ENCODE measurements at places on chromosomes 1 and 21.

GRCh38 chr1:173857363-173857917 lies 10.3 kb downstream of the GAS5 start:
- DNase-seq: no peak

- DNase-seq: no peak
Observed at GRCh38 chr1:167722152-167722869, 529 bp downstream of the MPZL1 start.

DNA sequence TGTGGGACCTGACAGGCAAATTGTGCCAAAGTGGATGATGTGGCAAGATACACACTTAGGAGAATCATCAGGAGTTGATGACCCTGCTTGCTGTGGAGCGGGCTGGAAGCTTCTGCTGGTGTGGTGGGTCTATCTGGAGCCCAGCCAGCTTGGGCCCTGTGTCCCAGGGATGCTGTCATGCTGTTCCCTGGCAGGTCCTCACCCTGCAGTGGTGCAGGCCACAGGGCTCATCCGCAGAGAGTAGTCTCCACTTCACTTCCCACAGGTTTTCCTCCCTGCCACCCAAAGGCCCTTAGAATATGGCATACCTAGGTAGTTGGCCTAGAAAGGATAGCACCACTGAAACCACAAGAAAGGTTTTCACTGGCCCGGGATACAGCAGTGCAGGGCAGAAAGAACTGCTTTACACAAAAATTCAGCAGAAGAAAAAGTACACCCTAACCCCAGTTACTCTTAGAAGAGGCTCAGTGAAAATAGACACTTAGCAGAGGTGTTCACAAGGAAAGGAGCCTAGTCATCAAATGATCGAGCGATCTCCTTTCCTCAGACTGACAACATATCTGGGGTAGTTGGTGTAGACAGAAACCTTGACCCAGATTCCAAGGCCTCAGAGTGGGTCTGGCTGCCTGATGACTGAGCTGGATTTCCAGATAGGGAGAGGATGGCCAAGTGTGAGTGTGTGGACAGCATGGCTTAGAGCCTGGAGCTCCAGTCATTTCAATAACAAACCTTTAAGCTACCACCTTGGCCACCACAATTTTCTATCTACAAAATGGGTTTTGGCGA lies 1.3 kb upstream of the C1orf226 start:
- DNase-seq: no peak

DNA sequence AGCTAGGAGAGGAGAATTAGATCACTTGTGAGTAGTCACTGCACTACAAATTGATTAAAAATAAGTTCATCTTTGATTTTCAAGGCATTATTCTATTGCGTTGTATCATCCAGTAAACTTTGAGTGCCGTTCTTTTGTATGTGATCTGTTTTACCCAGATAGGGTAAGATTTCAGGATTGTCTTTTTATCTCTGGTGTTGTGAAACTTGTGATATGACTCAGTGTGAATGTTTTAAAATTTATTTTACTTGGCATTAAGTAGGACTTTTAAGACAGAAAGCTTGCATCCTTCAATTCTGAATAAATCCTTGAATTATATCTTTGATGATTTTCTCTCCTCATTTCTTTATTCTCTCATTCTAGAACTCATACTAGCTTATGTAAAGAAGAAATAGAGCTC lies 93.3 kb upstream of the ADAMTS5 start:
- DNase-seq: no peak

DNA sequence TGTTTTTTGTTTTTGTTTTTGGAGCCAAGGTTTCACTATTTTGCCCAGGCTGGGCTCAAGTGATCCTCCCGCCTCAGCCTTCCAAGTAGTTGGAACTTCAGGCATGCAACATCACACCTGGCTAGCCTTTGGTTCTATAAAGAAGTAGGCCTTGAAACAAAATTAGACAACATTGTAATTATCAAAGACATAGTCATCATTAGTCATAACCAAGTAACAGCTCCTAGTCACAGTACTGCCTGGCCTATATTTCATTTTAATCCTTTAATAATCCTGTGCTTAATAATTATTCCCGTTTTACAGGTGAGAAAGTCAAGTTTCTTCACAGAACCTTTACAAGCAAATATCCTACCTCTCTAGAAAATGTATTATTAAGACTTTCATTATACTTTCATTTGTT lies 52.3 kb upstream of the TBX15 start:
- no peak for DNase-seq

- DNase-seq: no peak
Observed at GRCh38 chr1:224092601-224093000, 21.3 kb upstream of the FBXO28 start.

GRCh38 chr1:154344977-154345837 lies 19.9 kb downstream of the ATP8B2 start:
- no peak for DNase-seq

DNA sequence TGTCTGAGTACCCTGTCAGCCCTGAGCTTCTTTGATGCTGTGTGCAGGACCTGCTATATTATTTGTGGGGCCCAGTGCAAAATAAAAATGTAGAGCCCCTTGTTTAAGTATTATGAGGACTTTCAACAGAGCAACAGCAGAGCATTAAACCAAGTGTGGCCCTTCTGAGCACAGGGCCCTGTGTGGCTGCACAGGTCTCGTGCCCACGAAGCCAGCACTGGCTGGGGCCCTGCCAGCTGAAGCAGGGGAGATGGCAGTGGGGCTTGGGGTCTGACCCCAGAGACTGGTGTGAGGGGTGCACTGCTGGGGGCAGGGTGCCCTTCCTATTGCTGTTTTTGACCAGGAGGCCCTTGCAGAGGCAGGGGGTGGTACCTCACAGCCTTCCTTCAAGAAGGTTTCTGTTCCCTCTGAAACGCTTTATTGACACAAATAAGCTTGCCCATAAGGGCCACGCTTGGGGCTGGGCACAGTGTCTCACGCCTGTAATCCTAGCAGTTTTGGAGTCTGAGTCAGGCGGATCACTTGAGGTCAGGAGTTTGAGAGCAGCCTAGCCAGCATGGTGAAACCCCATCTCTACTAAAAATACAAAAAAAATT lies 2.2 kb upstream of the SEMA4A start:
- no peak for DNase-seq

DNA sequence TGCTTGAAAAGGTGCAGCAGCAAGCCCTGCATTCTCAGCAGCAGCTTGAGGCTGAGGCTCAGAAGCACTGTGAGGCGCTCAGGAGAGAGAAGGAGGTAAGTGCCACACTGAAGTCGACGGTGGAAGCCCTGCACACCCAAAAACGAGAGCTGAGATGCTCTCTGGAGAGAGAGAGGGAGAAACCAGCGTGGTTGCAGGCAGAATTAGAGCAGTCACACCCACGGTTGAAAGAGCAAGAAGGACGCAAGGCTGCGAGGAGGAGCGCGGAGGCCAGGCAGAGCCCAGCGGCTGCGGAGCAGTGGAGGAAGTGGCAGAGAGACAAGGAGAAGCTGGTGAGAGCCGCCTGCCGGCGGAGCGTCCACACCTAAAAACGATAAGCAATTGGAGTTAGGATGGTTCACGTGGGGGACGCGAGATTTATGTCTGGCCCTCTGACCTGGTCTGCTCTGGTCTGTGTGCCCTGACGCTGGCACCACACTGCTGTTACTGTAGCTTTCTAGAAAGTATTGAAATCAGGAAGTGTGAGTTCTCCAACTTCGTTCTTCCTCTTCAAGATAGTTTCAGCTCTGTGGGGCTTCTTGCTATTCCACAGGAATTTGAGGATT lies 26.7 kb upstream of the DIP2A start:
- DNase-seq: no peak

DNA sequence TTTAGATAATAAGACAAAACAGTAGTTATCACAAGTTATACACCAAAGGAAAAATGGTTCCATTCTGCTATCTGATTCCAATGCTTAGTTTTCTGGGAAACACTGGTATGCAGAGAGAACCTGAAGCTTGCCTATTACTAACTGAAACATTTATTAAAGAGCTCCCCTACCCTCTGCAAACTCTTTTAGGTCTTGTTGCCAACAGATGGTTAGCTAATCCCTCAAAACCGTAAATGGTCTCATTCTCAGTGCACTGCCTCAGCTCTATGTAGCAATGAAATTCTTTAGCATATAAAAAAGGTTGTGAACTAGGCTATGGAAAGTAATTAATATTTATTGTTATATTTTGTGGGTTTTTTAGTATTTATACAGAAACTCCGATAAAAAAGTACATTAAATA lies 20.4 kb downstream of the C21orf91 start:
- no peak for DNase-seq

DNA sequence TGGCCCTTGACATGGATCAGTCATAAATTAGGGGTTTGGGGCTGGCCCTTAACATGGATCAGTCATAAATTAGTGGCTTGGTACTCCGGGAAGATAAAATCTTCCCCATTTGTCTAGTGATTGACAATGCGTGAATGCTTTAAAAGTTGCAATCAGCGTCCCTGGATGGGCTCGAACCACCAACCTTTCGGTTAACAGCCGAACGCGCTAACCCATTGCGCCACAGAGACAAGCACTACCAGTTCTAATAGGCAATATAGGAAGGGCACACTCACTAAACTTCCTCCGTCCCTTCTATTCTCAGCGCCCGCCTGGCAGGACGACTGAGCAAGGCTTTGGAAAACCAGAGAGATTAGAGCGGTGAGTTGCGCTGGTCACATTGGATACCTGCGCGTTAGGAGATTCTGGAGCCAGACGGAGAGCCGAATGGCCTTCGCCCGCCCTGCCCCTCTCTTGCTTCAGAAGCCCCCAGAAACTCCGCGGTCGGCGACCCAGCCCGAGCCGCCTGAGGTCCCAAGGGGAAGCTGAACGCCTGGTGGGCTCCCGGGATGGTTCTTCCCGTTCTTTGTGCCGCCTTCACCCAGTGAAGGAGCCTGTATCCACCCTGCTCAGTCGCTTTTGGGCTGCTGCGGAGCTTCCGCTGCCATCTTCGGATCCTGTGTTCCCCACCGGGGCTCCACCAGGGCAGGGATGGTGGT lies 235.9 kb downstream of the FAM72C start:
- DNase-seq: no peak

- DNase-seq: peak; percentile 91
Observed at GRCh38 chr1:24641646-24642151, 1.4 kb upstream of the SRRM1 start.
